CD4-positive, alpha-beta T cell treated with Interleukin-12 subunit alpha and Interleukin-12 subunit beta, for 1 hour (primary cell): ENCODE measurements at places on chromosomes 4 and X.

GRCh38 chrX:48278958-48279357 lies 23.8 kb downstream of the SSX1 start:
- DNase-seq = no peak

GRCh38 chrX:40719218-40719617 lies 16.1 kb downstream of the MED14 start:
- DNase-seq = no peak

- DNase-seq = no peak
These were observed 64.8 kb downstream of the TBC1D9 start for GRCh38 chr4:140691369-140691768.

DNA sequence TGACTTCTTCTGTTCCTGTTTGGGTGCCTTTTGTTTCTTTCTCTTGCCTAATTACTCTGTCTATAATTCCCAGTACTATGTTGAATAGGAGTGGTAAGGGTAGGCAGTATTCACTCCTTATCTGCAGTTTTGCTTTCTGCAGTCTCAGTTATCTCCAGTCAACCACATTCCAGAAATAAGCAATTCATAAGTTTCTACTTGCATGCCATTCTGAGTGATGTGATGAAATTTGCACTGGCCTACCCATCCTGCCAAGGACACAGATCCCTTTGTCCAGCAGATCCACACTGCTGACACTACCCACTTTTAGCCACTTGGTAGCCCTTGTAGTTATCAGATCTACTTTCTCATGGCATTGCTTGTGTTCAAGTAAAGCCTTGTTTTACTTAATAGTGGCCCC lies 971.6 kb upstream of the INTU start:
- DNase-seq = no peak

- DNase-seq = no peak
These were observed 38.8 kb upstream of the AFAP1 start for GRCh38 chr4:7978489-7978888.

DNA sequence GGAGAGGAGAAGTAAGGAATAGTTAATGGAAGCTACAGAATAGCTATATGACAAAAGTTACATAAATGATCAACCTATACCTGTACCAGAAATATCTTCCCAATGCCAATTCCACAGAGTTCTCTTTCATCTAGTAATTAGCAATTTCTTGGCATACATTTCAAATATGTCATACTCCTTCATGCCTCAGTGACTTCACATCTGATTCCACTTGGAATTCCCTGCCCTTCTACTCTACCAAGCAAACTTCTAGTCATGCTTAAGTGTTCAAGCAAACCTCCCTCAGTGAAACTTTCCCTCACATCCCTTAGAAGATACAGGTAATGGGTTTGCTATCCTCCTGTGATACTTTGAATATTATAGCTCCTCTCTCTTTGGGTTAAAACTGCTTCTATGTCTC lies 127.1 kb downstream of the KLHL13 start:
- no peak for DNase-seq

DNA sequence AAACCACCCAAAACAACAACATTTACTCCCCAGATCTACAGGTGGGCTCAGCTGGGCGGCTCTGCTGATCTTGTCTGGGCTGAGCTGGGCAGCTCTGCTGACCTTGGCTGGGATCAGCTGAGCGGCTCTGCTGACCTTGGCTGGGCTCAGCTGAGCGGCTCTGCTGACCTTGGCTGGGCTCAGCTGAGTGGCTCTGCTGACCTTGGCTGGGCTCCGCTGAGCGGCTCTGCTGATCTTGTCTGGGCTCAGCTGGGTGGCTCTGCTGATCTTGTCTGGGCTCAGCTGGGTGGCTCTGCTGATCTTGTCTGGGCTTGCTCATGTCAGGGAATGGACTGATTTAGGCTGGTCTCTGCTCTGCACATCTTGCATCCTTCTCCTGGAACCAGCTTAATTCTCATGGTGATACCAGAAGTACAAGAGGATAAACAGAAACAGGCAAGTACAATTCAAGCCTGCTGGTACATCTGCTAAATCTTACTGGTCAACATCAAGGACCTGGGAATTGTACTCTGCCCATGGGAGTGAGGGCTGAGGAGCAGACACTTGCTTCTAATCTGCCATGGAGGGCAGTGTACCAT lies 248.5 kb upstream of the PSAPL1 start:
- no peak for DNase-seq

DNA sequence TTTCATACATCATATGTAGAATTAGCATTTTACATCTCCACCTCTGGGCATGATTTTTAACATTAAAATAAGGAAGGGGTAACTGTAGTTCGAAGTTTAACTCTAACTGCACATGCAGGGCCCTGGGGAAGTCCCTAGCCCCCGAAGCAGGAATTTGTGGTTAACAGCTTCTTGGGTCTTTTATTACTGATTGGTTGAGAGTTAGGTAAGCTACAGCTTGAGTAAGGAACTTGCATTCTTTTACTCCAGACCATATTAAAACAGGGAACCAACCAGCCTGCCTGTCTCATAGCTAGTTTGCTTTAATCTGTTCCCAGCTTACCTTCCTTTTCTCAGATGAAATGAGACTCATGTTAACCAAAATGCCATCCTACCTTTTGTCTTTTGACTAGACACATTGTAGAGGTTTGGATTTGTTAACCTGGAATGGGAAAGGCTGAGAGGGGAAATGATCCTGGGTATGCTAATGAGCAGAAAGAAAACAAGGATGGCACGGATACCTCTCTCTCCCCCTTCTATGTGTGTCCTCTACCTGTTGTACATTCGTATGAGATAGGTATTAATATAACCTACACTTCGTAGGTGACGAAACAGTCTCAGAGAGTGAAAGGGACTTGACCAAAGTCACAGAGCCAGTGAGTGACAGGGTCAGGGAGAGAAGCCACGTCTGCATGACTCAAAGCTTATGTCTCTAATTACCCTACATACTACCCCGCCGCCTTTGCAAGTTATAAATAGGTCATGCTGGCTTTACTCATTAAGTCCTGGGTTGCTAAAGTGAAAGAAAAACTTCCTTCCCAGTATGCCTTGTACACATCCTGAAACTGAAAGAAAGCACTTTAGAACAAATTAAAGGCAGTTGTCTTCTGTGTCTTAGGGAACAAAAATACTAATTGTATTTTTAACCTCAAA lies 119.5 kb upstream of the AFF2 start:
- peak; percentile 63 for DNase-seq

DNA sequence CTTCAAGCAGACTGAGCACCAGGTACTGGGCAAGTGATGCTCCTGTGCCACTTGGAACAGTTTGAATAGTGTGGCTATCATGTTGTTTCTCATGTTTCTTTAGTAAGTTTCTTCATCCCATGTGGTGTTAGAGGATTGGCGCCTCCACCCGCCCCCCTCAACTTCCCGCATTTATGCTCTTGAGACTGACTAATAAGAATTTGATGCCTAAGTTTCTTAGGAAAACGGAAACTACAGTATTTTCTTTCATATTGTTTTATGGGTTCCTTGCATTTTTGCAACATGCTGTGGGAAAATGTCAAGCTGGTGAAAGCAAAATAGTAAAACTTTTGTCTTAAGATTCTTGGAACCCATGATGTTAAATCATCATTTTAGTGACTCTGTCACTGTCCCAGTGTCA lies 101.2 kb upstream of the SLC4A4 start:
- no peak for DNase-seq
